ENCODE measurements at places on chromosomes 6 and 20. TPM values are rescaled to one million over a fixed set of nuclear protein-coding genes. Genes with fewer than 3 reads are reported as not detected.

Gene TPBG
- 174 TPM for total RNA-seq

- no peak for DNase-seq
These were observed 397.0 kb downstream of the FRK start for GRCh38 chr6:115663681-115664080.

DNA sequence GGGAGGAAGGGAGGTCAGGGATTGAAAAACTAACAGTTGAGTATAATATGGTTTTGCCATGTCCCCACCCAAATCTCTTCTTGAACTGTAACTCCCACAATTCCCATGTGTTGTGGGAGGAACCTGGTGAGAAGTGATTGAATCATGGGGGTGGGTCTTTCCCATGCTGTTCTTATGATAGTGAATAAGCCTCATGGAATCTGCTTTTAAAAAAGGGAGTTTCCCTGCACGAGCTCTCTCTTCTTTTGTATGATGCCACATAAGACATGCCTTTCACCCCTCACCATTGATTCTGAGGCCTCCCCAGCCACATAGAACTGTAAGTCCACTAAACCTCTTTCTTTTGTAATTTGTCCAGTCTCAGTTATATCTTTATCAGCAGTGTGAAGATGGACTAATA lies 833.4 kb upstream of the MAP3K7 start:
- DNase-seq, result no peak

- DNase-seq, result no peak
These were observed 465.7 kb downstream of the ADGRB3 start for GRCh38 chr6:69100772-69101171.

GRCh38 chr6:37548067-37548674 lies 48.5 kb upstream of the CCDC167 start:
- DNase-seq, result peak; percentile 56

All from GM23248 (cell line).